ENCODE measurements at places on chromosomes 11 and 22.

DNA sequence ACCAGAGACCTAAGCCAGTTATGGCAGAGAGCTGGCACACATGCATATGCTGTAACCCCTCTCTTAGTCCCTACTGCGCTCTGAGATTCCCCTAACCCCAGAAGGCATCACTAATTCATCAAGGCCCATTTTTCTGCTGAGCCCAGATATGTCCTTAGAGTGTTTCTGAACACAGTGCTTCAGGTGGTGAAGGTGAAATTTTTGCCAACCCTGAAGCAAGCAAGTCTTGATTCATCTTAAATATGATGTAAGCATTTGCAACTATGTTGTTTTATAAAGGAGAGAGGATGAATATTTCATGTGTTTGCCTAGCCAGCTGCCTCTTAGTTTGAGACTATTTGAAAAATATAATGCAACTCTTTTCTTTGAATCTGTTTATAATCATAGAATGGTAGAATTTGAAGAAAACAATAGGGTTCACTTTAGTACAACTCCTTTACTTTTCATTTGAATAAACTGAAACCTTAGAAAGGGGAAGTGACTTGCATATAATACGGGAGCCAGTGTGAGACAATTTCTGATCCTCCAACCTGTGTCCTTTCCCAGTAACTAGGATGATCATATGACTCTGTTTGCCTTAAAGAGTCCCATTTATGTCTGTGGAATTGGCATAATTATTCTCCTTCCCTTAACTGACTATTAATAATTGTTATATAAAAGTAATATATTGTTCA is 194.3 kb upstream of the MTNR1B start:
- no peak for DNase-seq

DNA sequence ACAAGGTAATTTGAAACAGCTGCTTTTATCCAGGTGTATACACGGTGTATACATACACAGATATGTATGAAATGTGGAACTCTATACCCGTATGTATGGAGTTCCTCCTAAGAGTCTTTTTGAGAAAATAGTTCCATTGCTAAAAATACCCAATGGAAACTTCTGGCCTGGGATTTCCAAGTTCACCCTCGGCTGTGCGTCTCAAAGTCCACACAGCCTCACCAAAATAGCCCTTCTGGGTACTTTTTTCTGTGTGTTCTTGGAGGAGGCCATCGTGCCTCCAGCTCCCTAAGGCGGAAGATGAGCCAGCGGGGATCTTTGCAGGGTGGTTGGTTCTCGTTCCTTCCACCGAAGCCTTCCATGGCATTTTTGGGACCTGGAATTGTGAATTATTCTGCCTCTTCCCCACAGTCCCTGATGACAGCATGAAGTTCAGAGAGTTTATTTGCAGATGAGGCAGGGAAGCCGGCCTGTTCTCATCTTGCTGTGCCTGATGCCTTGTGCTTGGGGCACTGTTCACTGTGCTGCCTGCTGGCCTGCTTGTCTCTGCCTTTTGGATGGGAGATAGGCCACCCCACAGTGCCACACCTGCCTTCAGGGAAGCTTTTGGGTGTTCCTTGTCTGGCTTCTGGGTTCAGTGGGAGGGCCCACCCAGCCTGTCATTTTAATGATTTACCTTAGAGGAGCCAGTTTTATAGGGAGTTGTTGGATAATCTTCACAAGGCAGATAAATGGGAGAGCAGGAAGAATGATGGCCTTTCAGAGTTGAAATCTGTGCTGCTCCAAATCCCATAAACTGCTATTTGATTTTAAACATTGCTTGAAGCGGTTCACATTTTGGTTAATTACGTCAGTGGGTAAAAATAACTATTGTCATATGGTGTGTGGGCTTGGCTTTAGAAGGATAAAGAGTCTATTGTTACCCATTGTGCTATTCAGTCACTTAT is 112.7 kb upstream of the OR4B1 start:
- peak; percentile 28 for DNase-seq

- no peak for DNase-seq
These were observed 76.3 kb upstream of the DDI1 start for GRCh38 chr11:103960108-103960507.

- DNase-seq, result peak; percentile 80
These were observed 435.1 kb upstream of the DDI1 start for GRCh38 chr11:103601225-103601846.

DNA sequence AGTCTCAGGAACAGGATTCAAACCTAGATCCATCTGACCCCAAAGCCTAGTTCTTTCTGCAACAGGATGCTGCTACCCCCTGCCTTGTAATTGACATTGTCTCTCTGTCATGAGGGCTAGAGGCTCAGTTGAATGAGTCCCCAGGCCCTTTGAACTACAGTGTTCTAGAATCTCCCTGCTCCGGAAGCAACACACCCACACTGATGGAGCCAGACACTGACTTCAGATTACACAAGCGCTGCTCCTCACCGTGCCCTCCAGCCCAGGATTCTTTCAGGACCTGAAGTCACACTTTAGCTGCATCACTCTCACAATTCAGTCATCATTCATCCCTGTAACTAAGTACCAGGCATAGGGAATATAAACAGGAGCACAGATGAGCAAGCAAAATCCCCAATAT is 69.6 kb downstream of the RAB30 start:
- DNase-seq, result no peak

- peak; percentile 55 for DNase-seq
These were observed 128.6 kb upstream of the DDI1 start for GRCh38 chr11:103907548-103908455.

Data from AG08395 (cell line).